T47D (cell line): ENCODE measurements at places on chromosomes 13 and 19.
A peak's percentile ranks its signal among the peaks of the same experiment; 100 is the strongest.

- DNase-seq, result no peak
These were observed 345.9 kb downstream of the DNAJC15 start for GRCh38 chr13:43369319-43369718.

GRCh38 chr13:67353941-67354340 is 123.8 kb upstream of the PCDH9 start:
- no peak for DNase-seq

GRCh38 chr19:49057636-49058234 is at the start of gene CGB7:
CGB7 (minus strand) TSS chr19:49057749; CDS start chr19:49055375, 2,374 bp downstream.
- peak; percentile 79 for DNase-seq

- no peak for DNase-seq
These were observed 32.0 kb upstream of the MEDAG start for GRCh38 chr13:30874111-30874510.

GRCh38 chr19:1156830-1157615 is 17.0 kb downstream of the SBNO2 start:
- DNase-seq, result no peak

GRCh38 chr19:46186717-46187101 is 38.7 kb downstream of the IGFL2 start:
- DNase-seq, result no peak
